Cardiac muscle cell (in vitro differentiated cells and primary cell): ENCODE measurements at places on chromosomes 1 and 21.

DNA sequence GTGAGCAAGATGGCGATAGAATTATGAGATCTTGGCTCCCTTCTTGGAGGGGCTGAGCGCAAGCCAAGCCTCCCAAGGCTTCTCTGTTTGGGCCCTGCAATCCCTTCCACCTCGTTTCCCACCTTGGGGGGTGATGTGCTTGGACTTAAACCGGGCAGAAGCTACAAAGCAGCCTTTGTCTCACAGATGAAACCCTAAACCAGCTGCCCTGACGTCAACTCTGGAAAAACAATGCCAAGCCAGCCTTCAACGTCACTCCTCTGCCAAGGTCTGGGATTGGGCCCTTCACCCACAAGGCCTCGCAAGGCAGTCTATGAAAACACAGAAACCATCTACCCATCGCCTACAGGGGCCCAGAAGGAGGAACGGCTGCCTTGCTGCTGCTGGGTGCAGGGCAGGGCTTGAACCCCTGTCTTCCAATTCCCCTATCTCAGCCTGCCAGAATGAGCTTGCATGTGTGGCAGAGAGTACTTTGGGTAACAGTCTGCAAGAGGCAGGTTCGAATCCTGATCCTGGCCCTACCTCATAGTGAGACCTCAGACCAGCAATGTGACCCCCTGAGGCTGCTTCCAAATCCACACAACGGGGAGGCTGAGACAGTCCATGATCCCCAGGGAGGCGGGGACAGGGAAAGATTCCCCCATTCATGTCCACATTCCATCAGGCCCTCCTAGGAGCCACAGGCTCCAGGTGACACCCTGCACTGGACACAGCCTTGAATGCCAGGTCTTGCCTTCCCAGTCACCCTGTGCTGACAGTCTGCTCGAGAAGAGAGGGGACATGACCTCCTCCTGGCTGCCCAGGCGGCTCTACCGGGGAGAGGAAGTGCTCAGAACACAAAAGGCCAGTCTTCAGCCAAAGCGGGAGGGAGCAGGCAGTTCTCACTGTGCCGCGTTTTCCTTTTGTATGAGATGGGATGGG lies 15.0 kb downstream of the IFFO2 start:
- no peak for DNase-seq

- peak; percentile 82 for DNase-seq
Measured at GRCh38 chr1:42420911-42421585, 34.8 kb downstream of the ZMYND12 start.

- no peak for DNase-seq
Measured at GRCh38 chr1:109717729-109718128, 5.7 kb downstream of the GSTM5 start.

GRCh38 chr1:7644961-7645750 lies 125.9 kb upstream of the VAMP3 start:
- no peak for DNase-seq

- DNase-seq = no peak
Measured at GRCh38 chr21:34298534-34299167, 65.2 kb upstream of the KCNE2 start.

GRCh38 chr1:42848823-42849537 lies 2.6 kb downstream of the ZNF691 start:
- DNase-seq = no peak
